ENCODE measurements at places on chromosomes 5 and 9. TPM values are rescaled to one million over a fixed set of nuclear protein-coding genes. Genes with fewer than 3 reads are reported as not detected.

DNA sequence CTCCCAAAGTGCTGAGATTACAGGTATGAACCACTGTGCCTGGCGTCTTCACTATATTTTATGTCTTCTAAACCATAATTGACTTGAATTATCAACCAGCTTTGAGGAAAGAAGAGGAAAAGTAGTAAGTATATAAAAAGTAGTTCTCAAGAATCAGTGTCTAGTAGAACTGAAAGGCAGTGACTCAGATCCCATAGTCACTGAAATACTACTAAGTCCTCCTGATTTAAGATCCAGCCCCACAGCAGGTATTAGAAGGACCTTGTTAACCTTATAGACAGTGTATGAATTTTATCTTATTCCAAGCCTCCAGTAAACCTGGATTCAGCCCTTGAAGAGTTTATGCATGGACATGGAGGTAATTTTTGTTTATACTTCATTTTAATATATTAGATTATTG, 31.5 kb downstream of the LNPEP start:
- H3K4me3 ChIP-seq = no peak overlapping the region
- no peaks in the 10 kb centered on the region for H3K36me3 ChIP-seq
- H3K4me1 ChIP-seq = peaks cover 24% of the 10 kb centered on the region

DNA sequence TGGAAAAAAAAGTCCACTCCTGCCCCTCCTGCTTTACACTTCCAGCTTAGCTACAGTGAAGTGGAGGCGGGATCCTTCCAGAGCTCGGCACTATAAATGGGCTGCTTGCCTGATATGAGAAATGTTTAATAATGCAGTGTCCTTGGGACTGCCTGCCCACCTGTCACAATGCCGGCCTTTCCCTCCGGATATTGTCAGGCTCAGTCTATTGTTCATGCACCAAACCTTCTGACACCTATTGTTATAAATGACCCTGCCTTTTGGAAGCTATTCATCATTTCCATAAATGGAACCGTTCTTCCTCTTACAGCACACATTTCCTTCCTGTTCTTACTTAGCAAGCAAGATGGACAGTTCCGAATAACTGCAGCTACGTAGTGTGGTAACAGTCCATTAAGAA, 146.3 kb downstream of the DMAC1 start:
- H3K4me3 ChIP-seq = no peak overlapping the region
- H3K27ac ChIP-seq = no peak overlapping the region
- no peaks in the 10 kb centered on the region for H3K36me3 ChIP-seq
- DNase-seq = no peak

GRCh38 chr5:56429110-56429561, 196.0 kb upstream of the ANKRD55 start:
- DNase-seq = no peak
- no peaks in the 10 kb centered on the region for H3K4me1 ChIP-seq
- no peaks in the 10 kb centered on the region for H3K36me3 ChIP-seq
- no peak overlapping the region for H3K27ac ChIP-seq
- H3K27me3 ChIP-seq = no peaks in the 10 kb centered on the region

DNA sequence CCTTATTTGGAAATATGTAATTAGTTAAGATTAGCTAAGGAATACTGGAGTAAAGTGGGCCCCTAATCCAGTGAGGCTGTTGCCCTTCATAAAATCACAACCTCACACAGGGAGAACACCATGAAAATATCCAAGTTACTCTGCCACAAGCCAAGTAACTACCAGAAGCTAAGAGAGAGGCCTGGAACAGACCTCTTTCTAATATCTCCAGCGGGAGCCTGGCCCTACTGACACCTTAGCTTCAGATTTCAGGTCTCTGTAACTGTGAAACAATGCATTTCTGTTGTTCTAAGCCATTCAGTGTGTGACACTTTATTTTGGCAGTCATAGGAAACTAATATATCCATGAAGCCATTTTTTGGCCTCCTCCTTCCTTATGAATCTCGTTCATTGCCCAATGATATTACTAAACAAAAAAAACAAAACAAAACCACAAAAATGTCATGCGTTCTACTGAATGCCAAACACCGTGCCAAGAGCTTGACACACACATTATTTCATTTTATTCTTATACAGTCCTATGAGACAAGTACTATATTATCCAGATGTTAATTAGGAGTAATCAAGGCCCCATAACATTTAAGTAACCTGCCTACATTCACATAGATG, 699.0 kb downstream of the MAT2B start:
- H3K27me3 ChIP-seq = no peaks in the 10 kb centered on the region
- H3K4me3 ChIP-seq = no peak overlapping the region
- peaks cover 47% of the 10 kb centered on the region for H3K4me1 ChIP-seq
- H3K36me3 ChIP-seq = no peaks in the 10 kb centered on the region
- DNase-seq = peak; percentile 95

DNA sequence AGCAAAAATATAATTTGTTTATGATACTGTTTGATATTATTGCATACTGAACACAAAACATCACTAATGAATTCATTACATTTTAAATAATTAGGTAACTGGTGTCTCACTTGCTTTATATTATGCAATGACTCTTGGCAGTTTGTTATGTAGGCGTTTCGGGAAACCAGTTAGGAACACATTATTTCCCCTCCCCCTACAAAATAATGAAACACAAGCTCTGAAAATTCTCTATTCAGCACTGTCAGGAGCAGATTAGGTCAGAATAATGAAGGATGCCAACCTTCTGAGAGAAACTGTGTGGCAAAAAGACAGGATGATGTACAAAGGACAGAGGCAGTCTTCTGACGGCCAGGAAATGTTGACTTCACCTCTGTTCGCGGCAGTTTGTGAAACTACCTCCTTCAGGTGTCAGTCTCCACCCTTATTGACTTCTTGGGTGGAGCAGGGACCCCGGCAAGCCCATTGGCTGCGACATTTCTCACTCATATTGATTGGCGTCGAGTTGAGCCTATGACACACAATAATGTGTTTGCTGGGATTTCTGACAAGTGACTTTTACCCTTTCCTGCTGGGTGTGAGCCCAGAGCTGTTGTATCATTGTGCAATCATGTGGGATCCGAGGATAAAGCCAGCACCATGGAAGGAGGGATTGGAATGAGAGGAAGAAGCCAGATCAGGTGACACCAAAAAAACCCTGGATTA, 33.9 kb downstream of the SH3PXD2B start:
- peak overlapping the region; percentile 73 for H3K4me3 ChIP-seq
- H3K27me3 ChIP-seq = no peaks in the 10 kb centered on the region
- peaks cover 50% of the 10 kb centered on the region for H3K4me1 ChIP-seq
- peaks cover 44% of the 10 kb centered on the region for H3K36me3 ChIP-seq

DNA sequence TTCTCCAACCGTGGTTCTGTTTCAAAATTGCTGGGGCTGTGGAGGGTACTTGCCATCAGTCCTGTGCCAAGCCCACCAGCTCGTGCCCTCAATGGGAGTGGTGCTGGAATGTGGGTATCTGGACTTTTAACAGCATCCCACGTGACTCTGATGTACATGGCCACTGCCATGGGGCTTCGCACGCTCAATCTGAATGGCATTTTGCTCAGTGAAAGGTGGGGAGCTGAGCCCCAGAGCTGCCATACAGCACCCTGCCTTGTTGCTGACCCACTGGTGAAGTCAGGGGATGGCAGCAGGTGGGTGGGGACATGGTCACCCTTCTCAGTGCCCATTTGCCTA, 16.6 kb upstream of the SYNPO start:
- H3K4me3 ChIP-seq = peak overlapping the region; percentile 69
- DNase-seq = no peak
- no peak overlapping the region for H3K27ac ChIP-seq
- no peaks in the 10 kb centered on the region for H3K27me3 ChIP-seq

GRCh38 chr5:96522635-96523355, 89.7 kb upstream of the PCSK1 start:
- no peak for DNase-seq
- H3K36me3 ChIP-seq = peaks cover 5% of the 10 kb centered on the region
- H3K4me3 ChIP-seq = no peak overlapping the region
- no peaks in the 10 kb centered on the region for H3K27me3 ChIP-seq
- H3K27ac ChIP-seq = no peak overlapping the region

DNA sequence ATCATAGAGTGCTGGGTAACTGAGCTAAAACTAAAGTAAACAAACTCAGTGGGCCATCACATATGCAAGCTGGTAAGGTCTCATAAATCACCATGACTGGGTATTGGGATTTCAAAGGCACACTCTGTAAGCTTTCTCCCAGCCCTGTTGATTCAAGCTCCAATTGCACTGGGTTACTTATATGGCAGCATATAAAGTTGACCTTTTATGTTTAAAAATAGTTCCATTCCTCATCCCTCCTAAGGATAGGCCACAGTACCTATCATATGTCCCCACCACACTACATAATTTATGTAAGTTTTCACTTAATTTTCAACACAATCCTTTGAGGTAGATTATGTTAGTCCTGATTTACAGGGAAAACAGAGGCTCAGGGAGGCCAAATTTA, 438.4 kb downstream of the RAB3C start:
- no peak overlapping the region for H3K4me3 ChIP-seq
- H3K27ac ChIP-seq = no peak overlapping the region
- peaks cover 35% of the 10 kb centered on the region for H3K4me1 ChIP-seq
- H3K27me3 ChIP-seq = no peaks in the 10 kb centered on the region
- peaks cover 16% of the 10 kb centered on the region for H3K36me3 ChIP-seq

DNA sequence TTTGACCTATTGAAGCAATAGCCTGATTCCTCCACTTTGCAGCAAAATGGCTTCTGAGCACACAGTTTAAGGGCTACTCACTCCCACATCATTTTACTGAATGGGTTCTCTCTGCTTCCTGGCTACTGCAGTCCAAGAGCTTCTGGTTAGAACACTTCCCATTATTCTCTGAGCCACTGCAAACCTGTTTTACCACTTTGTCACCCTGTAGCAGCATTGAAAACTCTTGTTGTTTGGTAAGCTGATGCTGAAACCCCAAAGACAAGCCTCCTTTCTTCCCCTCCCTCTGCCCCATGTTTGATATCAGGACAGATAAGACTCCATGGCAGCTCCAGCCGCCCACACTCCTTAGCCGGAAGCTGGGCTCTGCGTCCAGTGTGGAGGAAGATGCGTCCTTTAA, 84.4 kb upstream of the RARS1 start:
- no peak overlapping the region for H3K4me3 ChIP-seq
- H3K36me3 ChIP-seq = peaks cover 21% of the 10 kb centered on the region
- H3K27ac ChIP-seq = no peak overlapping the region
- no peak for DNase-seq
- H3K27me3 ChIP-seq = no peaks in the 10 kb centered on the region

- no peaks in the 10 kb centered on the region for H3K27me3 ChIP-seq
- H3K4me3 ChIP-seq = no peak overlapping the region
- peaks cover 12% of the 10 kb centered on the region for H3K4me1 ChIP-seq
- H3K36me3 ChIP-seq = no peaks in the 10 kb centered on the region
- no peak overlapping the region for H3K27ac ChIP-seq
- no peak for DNase-seq
Measured at GRCh38 chr5:126746290-126746689, 30.6 kb upstream of the LMNB1 start.

DNA sequence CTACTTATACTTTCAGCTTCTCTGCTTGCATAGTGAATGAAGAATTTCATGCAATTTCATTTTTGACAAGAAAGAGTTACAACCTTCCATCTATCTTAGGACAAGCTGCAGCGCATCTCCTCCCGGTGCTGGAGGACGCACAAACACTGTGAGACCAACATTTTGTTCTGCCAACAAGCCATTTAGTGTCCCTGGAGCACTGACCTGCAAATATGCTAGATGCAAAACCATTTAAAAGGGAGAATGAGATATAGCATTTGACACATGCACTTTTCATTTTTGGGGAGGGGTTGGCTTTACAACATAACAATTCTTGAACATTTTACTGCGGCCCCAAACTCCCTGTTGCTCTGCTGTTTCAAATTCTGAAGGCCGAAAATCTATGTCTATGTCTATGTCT, 127.2 kb upstream of the SLC30A5 start:
- no peak overlapping the region for H3K4me3 ChIP-seq
- peaks cover 18% of the 10 kb centered on the region for H3K27me3 ChIP-seq
- DNase-seq = no peak
- H3K36me3 ChIP-seq = no peaks in the 10 kb centered on the region
- no peak overlapping the region for H3K27ac ChIP-seq
- H3K4me1 ChIP-seq = peaks cover 6% of the 10 kb centered on the region

DNA sequence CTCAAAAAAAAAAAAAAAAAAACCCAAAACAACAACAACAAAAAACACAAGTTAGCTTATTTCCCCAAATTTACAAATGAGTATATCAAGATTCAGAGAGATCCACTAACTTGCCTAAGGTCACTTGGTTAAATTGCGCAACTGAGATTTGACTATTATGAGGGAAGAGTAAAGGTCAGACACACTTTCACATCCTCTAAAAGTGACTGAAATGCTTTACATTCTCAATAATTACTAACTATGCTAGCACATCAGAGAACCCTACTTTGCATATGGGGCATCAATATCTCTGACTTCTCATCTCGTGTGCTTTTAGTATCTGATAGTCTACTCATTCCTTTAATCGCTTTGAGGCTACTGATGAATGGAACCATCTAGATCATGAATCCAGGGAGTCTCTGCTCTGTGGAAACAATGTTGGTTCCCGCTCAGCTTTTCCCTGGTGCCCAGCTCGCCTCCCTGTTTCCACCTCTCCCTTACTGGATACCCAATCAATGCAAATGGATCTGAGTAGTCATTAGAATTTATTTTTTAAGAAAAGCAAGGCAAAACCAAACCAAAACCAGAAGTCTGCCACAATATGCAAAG, 182.1 kb upstream of the TRIM32 start:
- H3K36me3 ChIP-seq = no peaks in the 10 kb centered on the region
- H3K27me3 ChIP-seq = no peaks in the 10 kb centered on the region
- no peak for DNase-seq
- H3K27ac ChIP-seq = no peak overlapping the region
- H3K4me3 ChIP-seq = no peak overlapping the region

- H3K27me3 ChIP-seq = no peaks in the 10 kb centered on the region
- H3K27ac ChIP-seq = no peak overlapping the region
- no peak overlapping the region for H3K4me3 ChIP-seq
- H3K4me1 ChIP-seq = peaks cover 26% of the 10 kb centered on the region
- DNase-seq = no peak
- no peaks in the 10 kb centered on the region for H3K36me3 ChIP-seq
Measured at GRCh38 chr5:131256507-131256823, 7.4 kb upstream of the CDC42SE2 start.

DNA sequence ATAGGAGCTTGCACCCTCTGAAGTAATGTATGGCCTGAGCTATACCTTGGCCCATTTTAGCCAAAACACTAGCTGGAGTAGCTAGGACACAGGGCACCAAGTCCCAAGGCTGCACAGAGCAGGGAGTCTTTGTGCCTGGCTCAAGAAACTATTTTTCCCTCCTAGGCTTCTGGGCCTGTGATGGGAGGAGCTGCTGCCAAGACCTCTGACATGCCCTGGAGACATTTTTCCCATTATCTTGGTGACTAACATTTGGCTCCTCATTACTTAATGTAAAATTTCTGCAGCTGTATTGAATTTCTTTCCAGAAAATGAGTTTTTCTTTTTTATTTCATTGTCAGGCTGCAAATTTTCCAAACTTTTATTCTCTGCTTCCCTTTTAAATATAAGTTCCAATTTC, 1099.2 kb downstream of the CDH18 start:
- H3K27me3 ChIP-seq = no peaks in the 10 kb centered on the region
- no peaks in the 10 kb centered on the region for H3K4me1 ChIP-seq
- H3K36me3 ChIP-seq = peaks cover 8% of the 10 kb centered on the region
- H3K4me3 ChIP-seq = no peak overlapping the region
- H3K27ac ChIP-seq = no peak overlapping the region

Gene WWC1
- total RNA-seq = 47.0 TPM

Gene PWWP2A
- total RNA-seq = 20.6 TPM

Gene HDHD3
- total RNA-seq = 11.5 TPM

Gene C5orf52
- not detected for total RNA-seq

Gene LAMC3
- not detected for total RNA-seq

Gene STXBP1
- total RNA-seq = 36.6 TPM

Gene ZBTB6
- total RNA-seq = 10.4 TPM

Gene GAPT
- total RNA-seq = not detected

Gene FABP6
- total RNA-seq = not detected

Gene C9orf153
- not detected for total RNA-seq

Gene CATSPER3
- 0.91 TPM for total RNA-seq

Gene SELENOP
- 5.8 TPM for total RNA-seq

Measured in MCF 10A (cell line).